ENCODE measurements at places on chromosomes 16 and 17. TPM values are rescaled to one million over a fixed set of nuclear protein-coding genes. Genes with fewer than 3 reads are reported as not detected.

The PPP1R27 gene
- not detected for total RNA-seq

The ELMO3 gene
- total RNA-seq: 0.43 TPM

The PRR11 gene
- 11.2 TPM for total RNA-seq

DNA sequence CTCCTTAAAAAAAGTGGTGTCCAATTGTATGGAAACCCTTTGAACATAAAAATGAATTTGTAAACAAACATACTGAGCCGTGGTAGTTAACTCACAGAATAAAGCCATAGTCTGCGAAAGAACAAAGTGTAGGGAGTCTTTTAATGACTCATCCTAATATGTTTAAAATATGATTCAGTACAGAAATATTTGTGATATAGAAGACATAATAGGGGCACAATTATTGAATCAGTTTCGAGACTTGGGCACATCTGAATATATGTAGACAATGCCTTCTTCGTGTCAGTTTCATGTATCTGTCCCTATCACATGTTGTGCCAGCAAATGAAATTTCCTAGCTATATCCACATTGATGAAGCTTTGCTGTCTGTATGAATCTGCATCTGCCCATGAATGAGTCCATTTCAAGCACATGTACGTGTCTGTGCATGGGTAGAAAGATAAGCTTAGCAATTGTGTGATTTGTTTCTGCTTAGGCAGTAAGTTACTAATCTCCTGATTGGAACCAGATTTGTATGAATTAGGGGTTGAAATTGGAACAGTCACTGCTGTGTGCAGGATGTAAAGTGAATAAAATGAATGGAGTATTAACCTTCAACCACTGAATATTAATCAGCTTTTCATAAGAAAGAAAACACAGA lies 112.5 kb upstream of the SOX9 start:
- no peak for DNase-seq

- DNase-seq: peak; percentile 60
Observed at GRCh38 chr16:52191531-52192134, 355.3 kb downstream of the TOX3 start.

DNA sequence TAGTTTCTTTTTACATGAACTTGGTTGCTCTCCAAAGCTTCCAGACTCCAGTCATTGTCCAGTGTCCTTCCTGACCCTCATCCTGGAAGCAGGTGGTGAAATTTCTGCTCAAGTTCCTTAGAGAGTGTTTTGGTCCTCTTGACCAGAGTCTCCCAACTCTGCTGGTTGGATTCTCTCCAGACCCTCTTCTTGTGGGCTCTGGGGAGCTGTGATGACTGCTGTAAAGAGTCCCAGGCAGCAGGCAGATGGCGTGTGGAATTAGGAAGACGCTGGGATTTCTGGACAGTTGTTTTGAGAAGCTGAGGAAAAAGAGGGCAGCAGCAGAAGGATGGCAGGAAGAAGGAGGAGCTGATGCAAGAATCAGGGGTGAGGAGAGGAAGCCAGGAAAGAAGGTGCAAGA lies 1.6 kb upstream of the SEZ6 start:
- DNase-seq: no peak

GRCh38 chr17:32773856-32774694 lies 102.8 kb downstream of the MYO1D start:
- no peak for DNase-seq

DNA sequence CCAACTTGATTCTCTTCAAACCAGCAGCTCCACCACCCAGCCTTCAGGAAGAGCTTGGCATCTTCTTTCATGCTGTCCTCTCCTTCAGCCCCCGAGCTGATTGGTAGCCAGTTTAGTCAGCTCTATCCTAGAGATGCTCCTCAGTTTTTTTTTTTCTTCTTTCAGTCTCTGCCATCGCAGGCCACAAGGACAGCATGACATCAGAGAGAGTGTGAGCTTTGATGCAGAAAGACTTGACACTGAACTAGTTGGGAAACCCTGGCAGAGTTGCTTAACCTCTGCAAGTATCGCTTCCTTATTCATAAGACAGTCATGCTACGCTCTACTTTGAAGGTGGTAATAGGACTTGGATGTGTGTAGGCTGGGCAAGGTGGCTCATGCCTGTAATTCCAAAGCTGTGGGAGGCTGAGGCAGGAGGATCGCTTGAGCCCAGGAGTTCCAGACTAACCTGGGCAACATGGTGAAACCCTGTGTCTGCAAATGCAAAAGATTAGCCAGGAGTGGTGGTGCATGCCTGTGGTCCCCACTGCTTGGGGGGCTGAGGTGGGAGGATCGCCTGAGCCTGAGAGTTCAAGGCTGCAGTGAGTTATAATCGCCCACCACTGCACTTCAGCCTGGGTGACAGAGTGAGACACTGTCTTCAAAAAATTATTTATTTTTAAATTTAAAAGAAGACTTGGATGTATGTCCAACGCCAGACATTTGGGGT lies 2.6 kb downstream of the CD300LB start:
- DNase-seq: no peak

DNA sequence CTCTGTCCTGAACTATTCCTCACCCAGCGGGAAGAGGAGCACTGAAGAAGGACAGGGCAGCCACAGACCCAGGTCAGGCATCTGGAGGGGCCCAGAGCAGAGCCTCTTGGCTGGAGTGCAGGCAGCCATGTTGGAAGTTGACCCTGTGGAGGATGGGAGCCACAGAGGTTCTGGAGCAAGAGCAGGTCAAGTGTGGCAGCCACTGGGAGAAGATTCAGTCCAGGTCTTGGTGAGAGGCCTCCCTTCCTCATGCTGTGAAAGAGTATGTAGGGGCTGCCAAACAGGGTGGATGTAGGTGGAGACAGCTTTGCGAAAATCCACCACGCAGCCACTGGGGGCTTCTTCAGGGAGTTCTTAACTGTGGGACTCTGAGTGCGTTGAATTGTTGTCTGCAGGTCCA lies 590 bp upstream of the CD79B start:
- no peak for DNase-seq

DNA sequence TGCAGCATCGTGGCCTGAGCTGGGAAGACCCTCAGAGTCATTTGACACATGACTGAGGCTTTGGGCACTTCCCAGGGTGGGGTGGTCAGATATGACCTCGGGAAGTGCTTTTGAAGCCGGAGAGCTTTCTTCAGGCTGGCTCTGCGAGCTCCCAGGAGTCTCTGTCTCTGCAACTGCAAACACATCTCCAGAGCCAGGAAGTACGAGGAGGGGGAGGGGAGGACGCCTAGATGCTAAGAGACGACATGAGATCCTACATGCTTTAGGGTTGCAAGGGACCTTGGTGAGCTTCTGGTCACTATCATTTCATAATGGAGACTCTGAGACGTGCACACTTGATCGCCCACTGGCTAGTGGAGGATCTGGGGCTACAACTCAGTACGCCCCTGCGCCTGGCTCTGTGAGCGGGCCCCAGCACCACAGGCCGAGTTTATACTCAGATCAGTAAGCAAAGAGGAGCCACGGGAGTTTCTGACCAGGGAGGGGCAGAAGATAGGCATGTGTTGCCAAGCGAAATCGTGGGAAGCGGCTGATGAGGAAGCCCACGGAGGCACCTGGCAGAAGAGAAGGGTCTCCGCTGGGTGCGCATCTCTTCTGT lies 527 bp upstream of the MGAT5B start:
- DNase-seq: peak; percentile 39

GRCh38 chr17:11736613-11737312 lies 138.5 kb downstream of the DNAH9 start:
- DNase-seq: no peak

DNA sequence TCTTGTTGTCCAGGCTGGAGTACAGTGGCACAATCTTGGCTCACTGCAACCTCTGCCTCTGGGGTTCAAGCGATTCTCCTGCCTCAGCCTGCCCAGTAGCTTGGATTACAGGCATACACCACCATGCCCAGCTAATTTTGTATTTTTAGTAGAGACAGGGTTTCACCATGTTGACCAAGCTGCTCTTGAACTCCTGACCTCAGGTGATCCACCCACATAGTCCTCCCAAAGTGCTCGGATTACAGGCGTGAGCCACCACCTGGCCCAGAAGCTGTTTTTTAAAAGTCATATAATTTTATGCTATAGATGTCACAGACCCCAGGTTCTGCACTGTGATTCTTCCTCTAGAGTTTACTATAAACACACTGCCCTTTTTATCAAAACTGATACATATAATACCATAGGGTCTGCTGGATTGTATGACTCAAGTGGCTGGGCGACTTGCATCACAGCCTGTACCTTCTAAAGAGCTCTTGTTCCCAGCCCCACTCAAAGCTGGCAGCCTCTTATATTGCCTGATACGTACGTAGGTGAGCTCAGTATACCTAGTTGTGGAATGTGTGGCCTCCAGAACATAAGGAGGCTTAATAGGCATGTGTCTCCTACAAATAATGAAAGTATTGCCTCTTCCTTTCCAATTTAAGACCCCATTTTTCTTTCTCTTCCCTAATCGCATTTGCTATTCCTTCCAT lies 295.8 kb downstream of the ZFHX3 start:
- DNase-seq: no peak

DNA sequence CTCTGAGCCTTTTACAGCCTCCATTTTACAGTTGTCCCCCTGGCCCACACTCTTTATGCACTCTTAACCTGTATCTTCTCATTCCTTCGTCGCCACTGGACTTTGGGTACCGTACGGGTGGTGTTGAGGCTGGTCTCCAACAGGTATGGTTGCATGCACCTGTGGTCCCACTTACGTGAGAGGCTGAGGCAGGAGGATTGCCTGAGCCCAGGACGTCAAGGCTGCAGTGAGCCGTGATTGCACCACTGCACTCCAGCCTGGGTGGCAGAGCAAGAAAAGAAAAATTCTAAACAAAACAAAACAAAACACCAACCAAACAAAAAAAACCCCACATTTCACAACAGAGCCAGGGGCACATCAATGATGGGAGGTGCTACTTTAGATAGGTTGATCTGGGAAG lies 14.4 kb upstream of the TMEM98 start:
- no peak for DNase-seq

DNA sequence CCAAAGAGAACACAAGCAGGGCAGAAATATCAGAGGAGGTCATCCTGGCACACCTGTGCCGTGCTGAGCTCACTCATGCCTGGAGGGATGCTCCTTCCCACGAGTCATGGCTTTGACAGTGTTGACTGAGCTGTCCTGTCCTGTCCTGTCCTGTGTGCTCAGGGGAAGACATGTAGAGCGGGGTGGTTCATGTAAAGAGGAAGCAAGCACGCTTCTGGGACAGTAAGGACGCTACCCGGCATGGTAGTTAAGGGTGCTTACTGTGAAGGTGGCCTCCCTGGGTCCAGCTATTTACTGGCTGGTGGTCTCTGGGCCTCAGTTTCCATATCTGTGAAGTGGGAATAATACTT lies 398 bp downstream of the LGALS9 start:
- no peak for DNase-seq

- DNase-seq: no peak
Observed at GRCh38 chr16:85927959-85928358, 29.0 kb downstream of the IRF8 start.

DNA sequence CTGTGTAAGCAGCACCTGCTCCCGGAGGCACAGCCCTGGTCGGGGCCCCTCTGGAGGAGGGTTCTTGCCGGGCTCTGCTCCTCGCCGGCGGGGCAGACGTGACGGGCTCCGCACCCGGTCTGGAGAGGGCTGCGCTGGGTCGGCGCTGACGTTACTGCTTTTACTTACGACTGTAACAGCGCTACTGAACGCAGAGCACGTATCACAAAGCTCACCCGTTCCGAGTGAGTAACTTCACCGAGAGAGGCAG lies 1.3 kb upstream of the RAB40C start:
- peak; percentile 79 for DNase-seq

- peak; percentile 18 for DNase-seq
Observed at GRCh38 chr16:17817260-17817659, 346.5 kb upstream of the XYLT1 start.

GRCh38 chr16:71536752-71537499 lies 10.7 kb downstream of the CHST4 start:
- DNase-seq: no peak

DNA sequence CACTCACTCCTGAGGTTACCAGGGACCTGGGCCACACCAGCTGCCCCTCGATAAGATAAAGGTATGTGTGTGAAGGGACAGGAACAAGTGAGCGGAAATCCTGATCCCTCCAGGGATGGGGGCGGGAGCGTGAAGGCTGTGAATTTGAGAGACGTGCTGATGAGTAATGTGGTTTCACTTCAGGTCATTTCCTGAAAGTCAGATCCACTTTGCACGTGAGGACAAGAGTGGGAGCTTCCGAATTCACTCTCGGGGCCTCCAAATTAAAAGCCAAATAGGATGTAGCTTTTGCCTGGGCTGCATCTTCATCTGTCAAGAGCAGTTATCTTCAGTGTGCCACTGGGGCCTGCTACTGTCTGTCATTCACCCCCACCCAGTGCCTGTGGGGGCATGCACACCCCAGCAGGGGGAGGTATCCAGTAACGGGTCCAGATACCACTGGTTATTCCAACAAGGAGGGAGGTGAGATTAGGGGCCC lies 87.4 kb upstream of the LHX1 start:
- peak; percentile 66 for DNase-seq

GRCh38 chr16:84836967-84837366 lies 17.2 kb downstream of the CRISPLD2 start:
- peak; percentile 20 for DNase-seq

Measured in fibroblast of villous mesenchyme (primary cell).